Bronchial epithelial cell (primary cell): ENCODE measurements at places on chromosomes 3 and 15.

- DNase-seq, result peak; percentile 63
Measured at GRCh38 chr15:90413411-90414379, 25.7 kb downstream of the IQGAP1 start.

DNA sequence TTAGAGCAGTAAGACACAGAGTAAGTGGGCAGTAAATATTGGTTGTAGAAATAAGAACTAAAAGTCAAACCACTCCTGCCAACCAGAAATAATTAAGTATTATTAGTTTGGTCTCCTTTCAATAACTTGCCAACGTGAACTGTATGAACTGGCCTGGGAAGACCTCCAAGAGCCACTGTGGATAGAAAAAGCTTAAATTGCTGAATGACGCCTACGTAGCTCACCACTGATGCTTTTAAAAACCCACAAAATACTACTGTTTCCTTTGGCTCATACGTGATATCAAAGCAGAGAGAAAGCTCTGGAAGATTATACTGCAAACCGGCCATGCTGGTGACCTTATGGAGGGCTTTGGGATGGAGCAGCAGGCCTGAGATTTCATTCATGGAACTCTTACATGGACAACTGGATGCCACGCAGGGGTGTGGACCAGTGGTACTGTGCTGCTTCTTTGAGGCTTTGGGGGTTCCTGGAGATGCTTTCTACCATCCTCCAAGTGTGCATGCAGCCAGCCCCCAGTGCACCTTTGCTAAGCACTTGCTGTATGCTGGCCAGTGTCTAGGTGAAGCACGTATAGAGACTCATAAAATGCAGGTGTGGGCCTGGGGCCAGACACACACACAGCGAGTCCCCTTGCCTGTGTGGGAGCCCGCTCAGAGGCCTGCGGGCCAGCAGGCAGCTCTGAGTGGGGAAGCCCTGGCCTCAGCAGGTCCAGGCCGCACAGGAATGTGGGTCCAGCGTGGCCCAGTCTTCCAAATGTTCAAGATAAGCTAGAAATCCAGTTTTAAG, 66.8 kb downstream of the ABTB1 start:
- no peak for DNase-seq

DNA sequence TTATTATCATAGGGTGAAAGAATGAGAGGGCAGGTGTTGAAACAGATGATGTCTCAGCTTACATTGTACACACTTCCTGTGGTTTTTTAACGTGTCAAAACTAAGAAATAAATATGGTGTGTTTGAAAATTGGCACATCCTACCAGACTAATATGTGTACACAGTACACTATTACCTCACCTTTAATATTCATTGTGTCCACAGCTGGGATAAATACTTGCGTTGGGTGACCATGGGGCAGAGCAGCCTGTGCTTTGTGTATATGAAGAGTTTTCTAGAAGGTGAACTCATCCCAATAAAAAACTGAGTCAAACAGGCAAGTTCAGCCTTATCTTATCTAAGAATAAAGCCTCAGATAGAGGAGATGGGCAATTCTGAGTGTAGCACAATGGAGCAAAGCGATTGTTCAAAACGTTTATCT, 17.3 kb downstream of the SUCNR1 start:
- DNase-seq, result peak; percentile 98

- peak; percentile 61 for DNase-seq
Measured at GRCh38 chr3:42772670-42773408, at the start of gene CCDC13. Gene CCDC13 (minus strand): TSS chr3:42773253. CDS start chr3:42758345, 14,908 bp downstream.

GRCh38 chr15:74158855-74159650, 14.5 kb upstream of the ISLR start:
- no peak for DNase-seq

- no peak for DNase-seq
Measured at GRCh38 chr15:87347806-87348515, 908.6 kb downstream of the NTRK3 start.

DNA sequence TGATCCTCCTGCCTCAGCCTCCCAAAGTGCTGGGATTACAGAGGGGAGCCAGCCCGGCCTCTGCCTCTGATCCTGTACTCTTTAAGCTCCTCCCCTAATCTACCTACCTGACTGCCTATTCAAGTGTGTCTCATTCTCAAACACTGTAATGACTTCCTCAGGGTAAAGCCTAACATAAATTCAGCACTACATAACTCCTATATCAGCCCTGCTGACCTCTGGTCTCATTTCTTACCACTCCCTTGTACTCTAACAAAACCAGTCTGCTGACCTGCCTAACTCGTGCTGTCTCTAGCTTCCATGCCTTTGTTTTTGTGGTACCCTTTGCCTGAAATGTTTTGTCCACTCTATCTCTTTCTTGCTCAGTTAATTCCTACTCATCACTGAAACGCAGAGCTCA, 172.1 kb upstream of the IL12A start:
- no peak for DNase-seq

DNA sequence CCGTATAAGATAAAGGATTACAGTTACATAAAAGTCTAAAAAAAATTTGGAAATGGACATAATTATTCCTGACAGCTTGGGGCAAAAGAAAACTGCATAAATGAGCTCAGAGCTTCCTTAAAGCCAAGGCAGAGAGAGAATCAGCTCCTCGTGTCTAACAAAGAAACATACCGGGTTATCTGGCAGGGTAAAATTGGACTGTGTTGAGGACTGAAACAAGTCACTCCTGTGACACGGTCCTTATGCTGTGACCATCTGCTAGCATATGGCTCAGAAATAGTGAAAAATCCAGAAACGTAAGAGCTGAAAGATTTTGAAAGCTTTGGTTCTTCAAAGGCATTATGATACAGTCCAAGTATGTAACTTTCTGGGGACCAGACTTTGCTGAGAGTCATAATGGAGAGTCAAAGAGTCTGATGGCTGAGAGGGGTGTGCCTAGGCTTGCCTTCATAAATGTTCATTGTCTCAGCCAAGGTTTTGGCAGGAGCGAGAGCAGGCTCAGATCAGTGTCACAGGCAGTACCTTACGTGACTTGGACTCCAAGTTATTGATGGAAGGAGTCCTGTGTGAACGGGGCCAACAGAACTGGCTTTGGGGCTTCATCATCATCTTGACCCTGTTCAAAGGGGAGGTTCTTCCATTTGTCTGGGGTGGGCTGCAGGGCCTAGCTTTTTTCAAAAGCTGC, 12.5 kb downstream of the MAP6D1 start:
- DNase-seq, result peak; percentile 84
